T-helper 2 cell (primary cell): ENCODE measurements at places on chromosomes 7 and 10.

- no peak for DNase-seq
Measured at GRCh38 chr10:106284802-106285587, 879.5 kb downstream of the SORCS1 start.

DNA sequence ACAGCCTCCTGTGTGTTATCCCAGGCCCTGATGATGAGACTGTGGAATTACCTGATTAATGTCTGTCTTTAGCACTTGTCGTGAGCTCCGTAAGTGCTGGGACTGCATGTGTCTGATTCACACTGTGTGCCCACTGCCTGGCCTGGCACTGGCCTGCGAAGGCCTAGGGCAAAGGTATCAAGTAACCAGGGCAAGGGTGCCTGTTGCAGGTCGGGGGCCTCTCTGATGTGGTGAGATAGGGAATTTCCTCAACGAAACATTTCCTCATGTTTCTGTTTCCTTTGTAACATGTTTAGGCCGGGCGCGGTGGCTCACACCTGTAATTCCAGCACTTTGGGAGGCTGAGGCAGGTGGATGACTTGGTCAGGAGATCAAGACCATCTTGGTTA is 50.4 kb downstream of the LHPP start:
- DNase-seq = no peak

DNA sequence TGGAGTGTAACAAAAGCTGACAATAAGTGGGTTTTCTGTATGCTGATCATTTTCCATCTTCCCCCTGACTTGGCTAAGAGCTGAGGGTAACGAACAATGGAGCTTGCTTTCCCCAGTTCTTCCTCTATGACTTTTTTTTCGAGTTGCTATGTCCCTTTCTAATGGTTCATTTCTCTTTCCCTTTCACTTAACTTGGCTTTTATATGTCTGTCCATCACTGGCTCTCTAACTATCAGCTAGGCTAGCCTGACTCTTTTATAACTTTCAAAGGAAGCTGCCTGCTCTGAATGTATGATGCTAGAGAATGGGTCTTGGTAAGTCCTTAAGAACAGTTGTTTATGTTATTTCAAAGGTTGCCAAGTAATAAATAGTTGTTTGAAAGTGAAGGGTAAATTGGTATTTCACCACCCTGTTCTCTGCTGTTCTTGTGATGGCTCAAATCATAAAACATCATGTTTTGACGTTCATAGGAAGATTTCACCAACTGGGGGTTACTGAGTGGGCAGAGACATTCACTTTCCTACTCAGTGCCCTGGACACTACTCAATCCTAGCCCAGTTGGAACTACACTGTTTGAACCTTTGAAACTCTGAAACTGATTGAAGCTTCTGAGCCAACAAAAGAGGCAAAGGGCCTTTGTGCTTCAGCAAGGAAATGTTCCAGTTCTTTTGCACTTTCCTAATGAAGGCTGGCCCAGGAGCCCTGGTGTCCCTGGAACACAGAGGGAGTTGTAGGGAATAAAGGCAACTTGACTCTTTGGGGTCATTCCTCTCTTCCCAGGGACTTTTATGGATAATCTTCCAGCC is 85.4 kb upstream of the PHYHIPL start:
- DNase-seq = no peak

GRCh38 chr10:129057856-129058663 is 409.0 kb upstream of the MGMT start:
- DNase-seq = peak; percentile 95

- no peak for DNase-seq
Measured at GRCh38 chr7:107939573-107940489, 48.8 kb downstream of the DLD start.

DNA sequence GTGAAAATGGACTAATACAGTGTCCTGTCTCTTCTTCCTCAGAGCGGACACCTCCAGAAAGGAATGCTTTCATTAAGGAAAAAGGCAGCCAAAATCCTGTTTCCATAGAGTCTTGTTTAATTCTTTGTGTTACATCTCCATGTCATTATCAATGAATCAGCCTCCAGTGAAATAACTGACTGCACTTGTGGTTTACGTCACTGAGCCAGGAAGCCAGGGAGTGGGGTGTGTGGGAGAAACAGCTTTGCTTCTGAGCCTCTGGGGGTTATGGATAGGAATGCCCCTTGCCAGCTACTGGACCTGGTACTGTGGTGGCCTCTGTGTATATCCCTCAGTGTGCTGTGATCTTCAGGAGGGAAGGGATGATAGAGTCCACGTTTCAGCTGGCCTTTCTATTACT is 416.8 kb downstream of the GALNT17 start:
- no peak for DNase-seq

- no peak for DNase-seq
Measured at GRCh38 chr7:66143876-66144332, 29.3 kb downstream of the CRCP start.

DNA sequence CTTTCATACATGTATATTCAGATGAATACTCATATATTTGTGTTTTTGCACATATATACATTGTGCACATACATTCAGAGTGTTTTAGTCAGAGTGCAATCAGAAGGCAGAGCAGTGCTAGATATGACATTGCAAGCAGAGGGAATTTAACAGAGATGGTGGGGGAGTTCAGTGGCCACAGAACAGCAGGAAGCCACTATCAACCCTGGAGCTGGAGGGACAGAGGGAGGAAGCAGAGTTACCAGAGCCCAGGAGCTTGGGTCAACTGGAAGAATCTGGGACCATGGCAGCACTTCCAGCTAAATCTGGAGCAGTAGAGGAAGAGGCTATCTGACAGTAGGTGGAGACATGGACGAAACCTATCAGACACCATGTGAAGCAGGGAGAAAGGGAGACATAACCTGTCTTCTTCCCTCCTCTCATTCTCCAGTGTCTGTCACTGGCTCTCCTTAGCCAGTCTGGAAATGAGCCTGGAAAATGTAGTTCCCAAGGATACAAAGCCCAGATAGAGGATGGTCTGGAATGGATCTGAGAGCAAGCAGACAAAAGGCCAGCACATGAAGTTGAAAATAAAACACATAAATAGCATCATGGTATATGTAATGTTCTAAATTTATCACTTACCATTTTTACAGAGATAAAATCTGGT is 33.6 kb upstream of the HERPUD2 start:
- no peak for DNase-seq

- no peak for DNase-seq
Measured at GRCh38 chr7:92973293-92973731, 136.9 kb upstream of the CDK6 start.

- no peak for DNase-seq
Measured at GRCh38 chr7:97373736-97374135, 256.2 kb downstream of the SDHAF3 start.

GRCh38 chr7:30389791-30390190 is 88.8 kb downstream of the NOD1 start:
- DNase-seq = no peak

DNA sequence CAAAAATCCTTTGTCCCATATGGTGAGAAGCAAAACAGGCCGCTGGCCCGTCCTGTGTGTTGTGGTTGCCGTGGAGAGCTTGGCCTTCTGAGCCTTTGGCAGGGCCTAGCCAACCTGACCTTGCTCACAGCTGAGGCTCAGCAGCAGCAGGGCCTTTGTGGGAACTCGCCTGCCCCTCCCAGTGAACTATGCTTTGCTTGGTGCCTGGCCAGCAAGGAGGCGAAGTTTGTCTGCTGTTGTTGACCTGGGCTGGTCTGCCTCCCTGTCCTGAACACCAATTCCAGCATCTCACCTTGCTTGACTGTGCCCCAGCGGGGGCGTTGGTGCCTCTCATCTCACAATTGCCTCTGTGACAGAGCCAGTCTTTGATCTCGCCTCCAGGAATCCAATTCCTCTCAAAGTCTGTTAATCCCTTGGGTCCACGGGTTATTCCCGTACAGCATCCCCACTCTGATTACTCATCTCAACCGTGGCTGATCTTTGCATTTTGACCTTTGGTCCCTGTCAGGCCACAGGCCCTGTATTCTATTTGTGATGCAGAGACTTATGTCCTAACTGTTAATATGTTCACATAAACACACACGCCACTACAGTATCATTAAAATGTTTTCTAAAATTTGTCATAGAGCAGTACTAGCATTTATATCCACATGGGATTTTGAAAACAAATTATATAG is 22.6 kb downstream of the EPDR1 start:
- no peak for DNase-seq

- no peak for DNase-seq
Measured at GRCh38 chr7:158536871-158537515, 50.6 kb downstream of the PTPRN2 start.

GRCh38 chr7:135539629-135540028 is 18.1 kb upstream of the NUP205 start:
- no peak for DNase-seq
